ENCODE measurements at places on chromosomes 12 and 14.

GRCh38 chr14:46480817-46481216 is 170.8 kb downstream of the RPL10L start:
- DNase-seq, result no peak

- DNase-seq, result no peak
Observed at GRCh38 chr14:38209572-38210557, 2.2 kb downstream of the SSTR1 start.

DNA sequence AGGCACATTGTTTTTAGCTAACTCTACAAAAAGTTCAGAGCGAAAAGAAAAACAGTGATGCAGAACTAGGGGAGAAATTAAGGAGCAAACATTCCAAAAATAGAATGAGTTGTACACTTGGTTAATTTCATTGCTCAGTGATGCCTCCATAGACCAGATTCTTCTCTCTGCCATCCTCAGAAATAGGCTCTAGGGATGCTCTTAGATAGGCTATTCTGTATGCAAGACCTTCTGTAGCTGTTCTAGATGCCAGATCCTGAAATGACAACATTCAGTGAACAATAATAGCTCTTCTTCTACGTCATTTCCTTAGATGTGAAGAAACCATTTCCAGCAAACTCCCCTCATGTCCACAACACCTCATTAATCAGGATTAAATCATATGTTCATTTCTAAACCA is 466.3 kb downstream of the DIO2 start:
- DNase-seq, result no peak

GRCh38 chr12:124653169-124653931 is 85.9 kb upstream of the NCOR2 start:
- no peak for DNase-seq

Data from stimulated activated CD4-positive, alpha-beta T cell treated with anti-CD3 and anti-CD28 coated beads, TNF-alpha, amount 100 ng/mL, for 1 hour (primary cell).